C1 segment of cervical spinal cord (tissue), 14 donors: ENCODE measurements at places on chromosomes 1 and 21.

GRCh38 chr1:172823534-172823933, 164.6 kb downstream of the FASLG start:
- DNase-seq, result no peak

GRCh38 chr1:33359931-33360330, 39.0 kb upstream of the A3GALT2 start:
- DNase-seq, result no peak

DNA sequence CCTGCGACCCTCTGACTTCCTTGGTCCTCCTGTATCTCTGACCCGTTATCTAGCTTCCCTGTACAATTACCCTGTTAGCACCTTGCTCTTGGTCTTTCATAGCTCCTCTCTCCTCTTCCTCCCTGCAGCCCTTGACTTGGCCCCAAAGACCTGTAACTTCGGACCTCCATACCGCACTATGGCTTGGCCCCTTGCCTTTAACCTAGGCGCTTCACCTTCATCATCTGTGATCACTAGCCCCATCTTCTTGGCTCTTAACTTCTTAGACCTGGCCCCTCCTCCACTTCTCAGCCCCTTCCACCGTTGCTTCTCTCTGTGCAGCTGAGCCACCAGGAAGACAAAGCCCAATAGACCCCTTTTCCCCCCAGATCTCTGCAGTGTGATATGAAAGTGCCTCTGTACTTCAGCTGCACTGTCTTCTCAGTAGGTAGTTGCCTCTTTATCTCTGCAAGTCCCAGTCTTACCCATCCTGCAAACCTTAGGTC, 740 bp downstream of the ZNF691 start:
- DNase-seq, result no peak

DNA sequence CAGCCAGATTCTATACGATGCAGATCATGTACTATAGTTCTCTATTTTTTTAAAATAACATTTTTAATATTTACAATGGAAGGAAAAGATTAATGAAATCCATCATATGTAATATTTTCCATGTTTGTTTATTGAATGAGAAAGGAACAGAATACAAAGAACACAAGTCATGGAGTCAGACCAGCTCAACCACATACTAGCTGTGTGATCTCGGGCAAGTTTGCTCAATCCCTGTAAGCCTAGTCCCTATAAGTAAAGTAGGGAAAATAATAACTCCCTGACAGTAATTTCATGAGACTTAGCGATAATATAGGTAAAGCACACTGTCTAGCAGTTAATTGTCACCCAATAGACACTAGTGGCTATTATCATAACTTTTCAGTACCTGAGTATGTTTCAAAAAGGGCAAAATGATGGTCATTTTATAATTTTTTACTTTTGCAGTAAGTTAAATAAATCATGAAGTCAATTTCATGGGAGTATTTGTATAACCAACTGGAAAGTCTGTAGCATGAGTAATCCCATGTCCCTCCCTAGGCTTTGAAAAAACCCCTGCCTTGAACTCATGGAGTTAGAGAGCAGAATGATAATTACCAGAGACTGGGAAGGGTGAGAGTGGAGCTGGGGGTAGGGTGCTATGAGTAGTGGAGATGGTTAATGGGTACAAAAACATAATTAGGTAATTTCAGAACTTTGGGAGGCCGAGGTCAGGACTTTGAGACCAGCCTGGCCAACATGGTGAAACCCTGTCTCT, 37.0 kb upstream of the EPS15 start:
- no peak for DNase-seq

DNA sequence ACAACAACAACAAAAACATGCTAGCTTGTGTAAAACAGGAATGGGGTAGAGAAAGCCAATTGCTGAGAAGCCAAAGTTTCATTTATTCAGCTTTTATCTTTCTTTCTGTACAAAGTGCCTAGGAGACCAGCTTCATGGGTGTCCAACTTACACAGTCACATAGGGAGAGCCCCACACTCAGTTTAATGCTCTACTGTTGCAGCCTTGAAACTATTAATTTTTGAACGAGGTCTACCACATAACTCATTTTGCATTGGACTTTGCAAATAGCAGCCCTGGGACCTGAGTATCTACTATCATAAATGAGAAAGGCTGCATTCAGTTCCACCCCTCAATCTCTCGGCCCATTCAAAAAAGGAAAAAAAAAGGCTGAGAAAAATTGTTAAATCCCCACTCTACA, 98.8 kb downstream of the ZNF644 start:
- no peak for DNase-seq

DNA sequence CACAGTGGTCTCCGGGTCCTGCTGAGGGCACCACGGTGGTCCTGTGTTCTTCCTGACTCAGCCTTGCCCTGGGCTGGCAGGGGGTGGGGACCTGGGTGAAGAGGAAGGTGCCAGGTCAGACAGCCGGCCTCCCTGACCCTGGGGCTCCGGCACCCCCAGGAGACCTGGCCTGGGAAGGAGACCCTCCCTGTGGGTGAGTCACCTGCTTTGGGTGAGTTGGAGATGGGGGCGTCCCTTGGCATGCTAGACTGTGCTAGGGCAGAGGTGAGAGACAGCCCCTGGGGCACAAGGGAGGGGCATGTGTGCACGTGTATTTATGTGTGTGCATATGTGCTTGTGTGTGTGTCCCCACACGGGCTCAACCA, 23.4 kb downstream of the SPSB1 start:
- no peak for DNase-seq

DNA sequence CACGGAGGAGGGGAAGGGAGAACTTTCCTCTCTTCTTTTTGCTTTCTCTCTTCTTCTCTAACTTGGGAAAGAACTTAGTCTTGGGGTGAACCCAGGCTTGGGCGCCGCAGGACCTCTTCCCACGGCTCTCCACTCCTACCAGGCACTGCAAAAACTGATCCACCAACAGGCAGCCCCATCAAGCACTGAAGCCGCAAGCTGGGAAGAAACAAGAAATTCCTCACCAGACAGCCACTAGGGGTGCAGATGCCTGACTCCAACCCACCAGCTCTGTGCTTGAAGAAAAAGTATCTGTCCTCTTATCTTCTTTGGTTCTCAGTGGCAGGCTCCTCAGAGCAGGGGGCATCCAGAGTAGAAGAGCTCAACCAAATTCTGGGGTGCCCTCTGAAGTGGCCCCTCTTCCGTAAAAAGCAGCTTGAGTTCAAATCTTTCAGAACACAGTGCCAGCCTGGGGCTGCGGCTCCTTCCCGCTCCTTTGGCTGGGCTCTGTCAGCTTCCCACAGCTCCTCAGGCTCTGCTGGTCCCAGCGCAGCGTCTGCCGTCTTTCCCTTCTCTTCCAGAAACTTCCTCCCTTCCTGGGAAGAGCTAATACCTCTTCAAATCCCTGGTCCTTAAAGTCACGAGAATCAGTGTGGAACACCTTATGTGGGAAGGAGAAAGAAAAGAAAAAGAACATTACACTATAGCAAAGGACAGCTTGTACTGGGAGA, 2.4 kb downstream of the SLC41A1 start:
- DNase-seq, result peak; percentile 51

DNA sequence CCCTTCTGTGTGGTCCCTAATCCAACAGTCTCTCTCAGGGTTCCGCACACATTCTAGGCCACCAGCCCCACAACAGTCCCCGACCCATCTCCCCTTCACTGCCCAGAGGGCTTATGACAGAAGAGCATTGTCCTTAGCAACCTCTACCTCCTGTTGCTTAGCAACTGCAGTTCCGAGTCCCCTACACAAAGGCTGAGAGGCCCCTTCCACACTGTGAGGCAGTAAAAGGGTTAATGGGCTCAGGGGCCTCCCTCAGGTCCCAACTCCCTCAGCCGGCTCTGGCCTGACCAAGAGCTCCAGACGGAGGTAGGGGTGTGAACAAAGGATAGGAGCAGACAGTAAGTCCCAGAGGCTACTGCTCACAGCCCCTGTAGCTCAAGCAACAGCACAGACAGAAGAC, 4.3 kb downstream of the IGSF9 start:
- DNase-seq, result no peak

GRCh38 chr1:156359973-156360372, 9.0 kb upstream of the RHBG start:
- DNase-seq, result no peak

- DNase-seq, result no peak
Measured at GRCh38 chr1:153087652-153088051, 6.7 kb downstream of the SPRR2E start.

GRCh38 chr1:215226757-215227156, 144.2 kb downstream of the KCNK2 start:
- DNase-seq, result no peak

DNA sequence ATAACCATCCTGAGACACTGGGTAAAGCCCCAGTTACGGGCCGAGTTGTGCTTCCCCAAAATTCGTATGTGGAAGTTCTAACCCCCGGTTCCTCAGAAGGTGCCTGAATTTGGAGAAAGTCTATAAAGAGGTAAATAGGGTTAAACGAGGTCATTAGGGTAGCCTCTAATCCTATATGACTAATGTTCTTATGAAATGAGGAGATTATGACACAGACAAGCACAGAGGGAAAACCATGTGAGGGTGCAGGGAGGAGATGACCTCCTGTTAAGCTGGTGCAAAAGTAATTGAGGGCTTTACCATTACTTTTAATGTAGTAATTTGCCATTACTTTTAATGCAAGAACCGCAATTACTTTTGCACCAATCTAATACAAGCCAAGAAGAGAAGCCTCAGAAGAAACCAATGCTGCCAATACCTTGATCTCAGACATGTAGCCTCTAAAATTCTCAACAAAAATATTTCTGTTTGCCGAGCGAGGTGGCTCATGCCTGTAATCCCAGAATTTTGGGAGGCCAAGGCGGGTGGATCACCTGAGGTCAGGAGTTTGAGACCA, 260.8 kb downstream of the GPATCH2 start:
- DNase-seq, result no peak

GRCh38 chr1:166167572-166167925, 748 bp upstream of the FAM78B start:
- no peak for DNase-seq

GRCh38 chr1:206502812-206503211, 4.5 kb upstream of the RASSF5 start:
- DNase-seq, result no peak

DNA sequence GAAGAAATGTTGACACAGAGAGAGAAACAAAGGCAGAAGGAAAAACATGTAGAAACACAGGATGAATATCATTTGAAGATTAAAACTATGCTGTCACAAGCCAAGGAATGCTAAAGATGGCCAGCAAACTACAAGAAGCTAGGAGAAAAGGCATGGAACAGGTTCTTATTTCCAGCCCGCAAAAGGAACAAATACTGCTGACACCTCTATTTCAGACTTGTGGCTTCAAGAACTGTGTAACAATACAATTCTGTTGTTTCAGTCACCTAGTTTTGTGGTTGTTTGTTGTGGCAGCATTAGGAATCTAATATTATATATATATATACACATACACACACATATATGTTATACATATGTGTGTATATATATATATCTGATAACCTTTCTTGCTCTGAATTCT, 1543.9 kb downstream of the KCNT2 start:
- no peak for DNase-seq

DNA sequence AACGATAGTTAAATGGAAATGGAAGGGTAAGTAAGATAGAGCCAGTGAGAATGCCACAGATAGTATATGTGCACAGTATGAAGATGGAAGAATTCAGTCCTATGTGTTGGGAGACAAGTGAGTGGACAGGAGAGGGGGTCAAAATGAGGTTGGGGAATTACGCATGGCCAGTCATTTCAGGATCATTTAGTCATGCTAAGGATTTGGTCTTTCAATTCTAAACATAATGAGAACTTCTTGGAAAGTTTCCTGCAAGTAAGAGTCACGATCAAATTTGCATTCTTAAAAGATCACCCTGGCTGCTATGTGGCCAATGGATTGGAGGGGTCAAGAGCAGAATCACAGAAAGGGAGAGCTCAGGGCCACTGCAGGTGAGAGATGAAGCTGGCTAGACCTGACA, 64.0 kb upstream of the KCNK2 start:
- no peak for DNase-seq

DNA sequence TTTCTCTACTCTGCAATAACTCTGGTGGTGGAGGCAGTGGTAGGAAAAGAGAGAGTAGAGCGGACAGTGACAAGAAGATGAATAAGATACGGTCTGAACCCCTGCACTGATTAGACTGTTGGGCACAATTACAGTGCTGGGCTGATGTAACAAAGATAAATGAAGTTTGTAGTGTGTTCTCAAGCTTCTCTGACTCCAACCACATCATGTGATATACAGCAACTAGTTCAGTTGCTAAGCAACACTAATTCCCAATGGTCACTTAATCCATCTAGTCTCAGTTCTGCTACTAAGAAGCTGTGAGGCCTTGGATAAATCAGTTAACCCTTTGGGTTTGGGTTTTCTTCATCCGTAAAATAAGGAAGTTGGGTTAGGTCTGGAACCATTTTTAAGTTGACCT, 17.3 kb downstream of the DDR2 start:
- no peak for DNase-seq

DNA sequence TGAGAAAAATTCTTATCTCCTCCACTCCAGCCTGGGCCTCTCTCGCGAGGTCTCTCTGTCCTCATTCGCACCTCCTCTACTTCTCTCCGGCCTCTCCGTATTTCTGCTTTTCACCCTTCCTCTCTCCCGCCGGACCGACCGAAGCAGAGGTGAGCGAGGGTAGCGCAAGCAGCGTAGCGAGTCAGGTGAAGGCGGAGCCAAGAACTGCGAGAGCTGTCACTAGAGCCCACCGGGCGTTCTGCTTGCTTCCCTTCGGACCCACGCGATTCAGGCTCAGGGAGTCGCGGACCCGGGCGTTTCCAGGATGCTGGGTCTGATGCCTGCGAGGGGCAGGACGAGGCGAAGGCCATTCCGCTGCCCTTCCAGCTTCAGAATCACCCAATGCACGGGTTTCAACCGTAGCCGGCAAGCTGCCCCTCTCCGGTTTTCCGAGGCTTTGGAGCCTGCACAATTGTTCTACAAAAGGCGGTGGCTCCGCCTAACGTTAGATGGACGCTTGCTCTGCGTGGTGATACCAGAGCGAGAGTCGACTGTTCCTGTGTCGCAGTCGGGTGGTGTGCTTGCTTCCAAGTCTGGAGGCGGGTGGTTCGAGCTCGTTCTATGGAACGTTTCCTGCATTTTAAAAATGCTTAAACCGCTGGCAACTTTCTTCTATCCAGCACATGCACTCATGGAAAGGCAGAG, 310.2 kb downstream of the FAM72C start:
- DNase-seq, result no peak

- no peak for DNase-seq
Measured at GRCh38 chr1:21586846-21587601, 77.8 kb downstream of the ALPL start.

DNA sequence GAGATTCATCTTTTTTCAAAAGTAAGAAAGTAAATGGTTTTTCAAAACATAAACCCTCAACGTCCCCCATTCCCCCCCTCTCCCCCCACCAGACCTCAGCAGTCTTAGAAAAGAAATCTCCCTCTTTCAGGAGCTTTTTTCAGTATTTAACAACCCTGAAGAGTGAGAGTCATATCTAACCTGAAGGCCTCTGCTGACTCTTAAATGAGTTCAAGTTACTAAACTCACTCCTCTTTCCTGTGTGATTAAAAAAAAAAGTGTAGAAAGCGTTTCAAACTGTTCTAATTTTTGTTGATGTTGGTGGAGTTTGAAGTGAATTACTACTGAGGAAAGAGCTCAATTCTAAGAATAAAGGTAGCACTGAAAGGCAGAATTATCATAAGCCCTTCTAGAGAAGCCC, 93.7 kb downstream of the VAV3 start:
- DNase-seq, result no peak

- DNase-seq, result no peak
Measured at GRCh38 chr1:27145934-27146354, 9.0 kb downstream of the SLC9A1 start.
